ENCODE measurements at places on chromosomes 1 and 21. TPM values are rescaled to one million over a fixed set of nuclear protein-coding genes. Genes with fewer than 3 reads are reported as not detected.
A peak's percentile ranks its signal among the peaks of the same experiment; 100 is the strongest.

The INAVA gene
- not detected for total RNA-seq

DNA sequence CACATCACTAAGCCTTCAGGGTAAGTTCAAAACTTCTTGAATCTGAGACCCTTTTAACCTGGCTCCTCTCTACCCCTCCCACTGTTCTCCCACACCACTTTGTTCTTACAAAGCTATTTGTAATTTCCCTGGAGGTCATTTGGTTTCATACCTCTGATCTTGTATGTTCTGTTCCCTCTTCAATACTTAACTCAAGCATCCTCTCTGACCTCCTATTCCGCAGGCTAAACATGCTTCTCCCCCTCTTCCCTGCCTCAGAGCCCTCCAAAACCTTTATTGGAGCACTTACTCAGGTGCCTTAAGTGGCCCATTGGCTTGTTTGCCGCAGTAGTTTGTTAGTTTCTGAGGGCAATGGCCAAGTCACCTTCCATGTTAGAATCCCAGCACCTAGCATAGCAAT is 54.8 kb downstream of the SSX2IP start:
- peak; percentile 66 for DNase-seq
- no peaks in the 10 kb centered on the region for H3K27me3 ChIP-seq
- H3K4me3 ChIP-seq = no peak overlapping the region

DNA sequence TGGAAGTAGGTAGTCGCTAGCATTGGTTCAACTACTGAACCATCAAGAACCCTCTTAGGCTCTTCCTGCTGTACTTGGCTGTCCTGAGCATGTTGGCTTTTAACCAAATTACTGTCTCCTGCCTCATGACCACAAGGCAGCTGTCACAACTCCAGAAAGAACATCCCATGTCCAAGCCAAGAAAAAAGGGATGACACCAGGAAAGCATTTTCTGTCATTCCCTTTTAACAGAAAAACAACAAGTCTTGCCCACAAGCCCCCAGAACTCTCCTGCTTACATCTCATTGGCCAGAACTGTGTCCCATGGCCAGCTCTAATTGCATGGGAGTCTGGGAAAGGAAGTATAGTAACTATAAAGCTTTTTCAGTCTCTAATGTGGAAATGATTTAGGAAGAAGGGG is 2.4 kb upstream of the RNU5D-1 start:
- H3K36me3 ChIP-seq = no peaks in the 10 kb centered on the region
- no peak for DNase-seq
- H3K27me3 ChIP-seq = no peaks in the 10 kb centered on the region
- no peak overlapping the region for H3K4me3 ChIP-seq
- H3K27ac ChIP-seq = peak overlapping the region; percentile 53

- no peaks in the 10 kb centered on the region for H3K36me3 ChIP-seq
- H3K27me3 ChIP-seq = no peaks in the 10 kb centered on the region
- peaks cover 15% of the 10 kb centered on the region for H3K4me1 ChIP-seq
- DNase-seq = no peak
- H3K4me3 ChIP-seq = no peak overlapping the region
Observed at GRCh38 chr21:27422435-27422834, 455.5 kb upstream of the ADAMTS5 start.

DNA sequence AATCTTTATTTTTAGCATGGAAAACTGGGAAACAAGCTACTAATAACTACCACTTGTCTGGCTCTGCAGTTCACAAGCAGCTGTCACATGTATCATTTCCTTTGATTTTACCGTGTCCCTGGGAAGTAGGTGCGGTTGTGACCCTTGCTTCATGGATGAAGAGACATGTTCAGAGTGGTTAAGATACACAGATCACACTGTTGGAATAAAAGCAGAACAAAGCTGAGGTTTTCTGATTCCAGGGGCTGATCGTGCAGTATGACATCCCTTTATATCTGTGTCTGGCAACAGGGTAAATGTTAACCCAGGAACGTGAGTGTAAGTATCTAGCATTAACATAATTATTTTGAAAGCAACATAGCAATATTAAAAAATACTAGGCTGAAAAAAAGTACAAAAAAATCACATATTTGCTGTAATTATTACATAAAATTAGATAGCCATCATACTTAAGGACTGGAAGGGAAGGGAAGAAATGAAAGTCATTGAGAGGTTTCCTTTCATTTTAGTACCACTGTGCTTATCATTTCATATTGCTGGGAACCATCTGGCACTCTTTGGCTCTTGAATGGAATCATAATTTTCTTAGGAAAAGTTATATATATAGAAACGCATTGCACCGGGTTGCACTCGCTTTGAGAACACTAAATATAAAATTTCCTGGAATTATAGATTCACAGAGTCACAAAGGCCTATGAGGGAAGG is 62.8 kb upstream of the PAXBP1 start:
- H3K27me3 ChIP-seq = no peaks in the 10 kb centered on the region
- H3K27ac ChIP-seq = no peak overlapping the region
- no peaks in the 10 kb centered on the region for H3K36me3 ChIP-seq
- peak; percentile 60 for DNase-seq
- H3K4me1 ChIP-seq = peaks cover 3% of the 10 kb centered on the region
